ENCODE measurements at places on chromosomes 5 and 9. TPM values are rescaled to one million over a fixed set of nuclear protein-coding genes. Genes with fewer than 3 reads are reported as not detected.

Gene PCDHB5
- total RNA-seq, result 11.9 TPM

- DNase-seq, result no peak
- H3K27ac ChIP-seq, result no peak overlapping the region
- peaks cover 12% of the 10 kb centered on the region for H3K4me1 ChIP-seq
- H3K4me3 ChIP-seq, result no peak overlapping the region
- no peaks in the 10 kb centered on the region for H3K27me3 ChIP-seq
Measured at GRCh38 chr5:127801751-127802476, 98.7 kb downstream of the CCDC192 start.

DNA sequence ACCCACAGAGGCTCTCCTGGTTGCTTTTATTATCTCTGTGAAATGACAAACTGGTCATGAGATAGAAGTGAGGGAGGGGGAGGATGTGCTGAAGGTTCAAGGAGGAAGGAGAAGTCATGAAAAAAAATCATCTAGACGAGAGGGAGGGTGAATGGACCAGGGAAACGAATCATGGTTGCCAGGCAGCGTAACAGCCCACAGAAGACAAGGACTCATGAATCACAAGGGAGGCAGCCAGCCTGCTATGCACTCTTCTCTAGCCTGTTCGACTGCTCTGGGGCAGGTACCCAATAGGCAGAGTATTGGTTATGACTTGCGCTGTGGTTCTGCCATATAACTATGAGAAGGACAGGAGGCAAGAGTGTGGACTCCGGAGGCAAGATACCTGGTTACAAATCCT lies 475.2 kb downstream of the CDK5RAP2 start:
- no peak overlapping the region for H3K27ac ChIP-seq
- H3K4me3 ChIP-seq, result no peak overlapping the region
- H3K27me3 ChIP-seq, result no peaks in the 10 kb centered on the region
- DNase-seq, result no peak

GRCh38 chr9:70607329-70607728 lies 192.9 kb upstream of the KLF9 start:
- H3K27ac ChIP-seq, result no peak overlapping the region
- no peaks in the 10 kb centered on the region for H3K27me3 ChIP-seq
- H3K4me1 ChIP-seq, result peaks cover under 1% of the 10 kb centered on the region

- no peak within 1 kb of the TSS for H3K27ac ChIP-seq
- H3K4me1 ChIP-seq, result peaks cover 4% of the 10 kb centered on the region
Measured at GRCh38 chr5:80034962-80035821, at the start of gene THBS4. Gene THBS4, plus strand, starts transcription at chr5:80035348. Its CDS starts 190 bp downstream, at chr5:80035538.

DNA sequence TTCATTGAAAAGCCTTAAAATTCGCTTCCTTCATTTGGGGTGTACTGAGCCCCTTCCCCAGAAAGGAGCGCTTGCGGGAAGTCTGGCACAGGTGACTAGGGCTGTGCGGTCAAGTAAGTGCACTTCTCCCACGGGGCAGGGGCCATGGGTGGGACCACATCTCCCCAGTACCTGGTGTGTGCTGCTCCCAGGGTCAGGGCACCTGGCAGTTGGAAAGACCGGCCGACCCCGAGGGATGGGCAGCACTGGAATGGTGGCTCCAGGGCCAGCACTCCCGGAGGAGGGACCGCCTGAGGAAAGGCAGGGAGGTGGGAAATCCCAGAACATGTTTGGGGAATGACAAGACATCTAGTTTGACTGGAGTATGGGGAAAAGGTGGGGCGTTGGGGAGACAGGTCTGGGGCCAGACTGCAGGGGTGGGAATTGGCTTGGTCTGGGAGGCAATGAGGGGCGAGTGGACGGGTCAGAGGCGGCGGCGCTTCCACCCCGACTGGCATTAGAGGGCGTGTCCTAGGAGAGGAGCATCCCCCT lies 727 bp upstream of the GLIPR2 start:
- H3K27me3 ChIP-seq, result peaks cover 58% of the 10 kb centered on the region
- DNase-seq, result no peak
- H3K4me3 ChIP-seq, result peak overlapping the region; percentile 84
- H3K4me1 ChIP-seq, result peaks cover 15% of the 10 kb centered on the region
- no peak overlapping the region for H3K27ac ChIP-seq
- no peaks in the 10 kb centered on the region for H3K36me3 ChIP-seq

DNA sequence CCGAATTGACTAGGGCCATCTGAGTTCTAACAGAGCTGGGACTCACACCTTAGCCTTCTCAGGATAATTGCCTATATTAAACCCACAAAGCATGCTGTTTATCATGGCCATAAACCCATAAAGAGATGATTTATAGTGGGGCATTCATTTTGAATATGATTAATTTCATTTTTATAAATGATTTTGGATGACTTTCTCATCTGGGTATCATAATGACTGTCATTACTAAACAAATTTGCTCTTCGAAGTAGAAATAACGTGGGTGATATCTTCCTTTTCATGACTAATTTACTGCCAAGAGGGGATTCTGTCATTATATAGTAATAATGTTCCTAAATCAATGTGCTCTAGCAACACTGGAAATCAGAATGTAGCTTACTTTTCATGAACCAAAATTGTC lies 498.2 kb downstream of the CDH12 start:
- H3K4me1 ChIP-seq, result no peaks in the 10 kb centered on the region
- no peaks in the 10 kb centered on the region for H3K27me3 ChIP-seq
- H3K27ac ChIP-seq, result no peak overlapping the region
- no peak for DNase-seq
- no peak overlapping the region for H3K4me3 ChIP-seq

- no peak for DNase-seq
- H3K27ac ChIP-seq, result no peak overlapping the region
Measured at GRCh38 chr9:101586651-101587050, 8.1 kb downstream of the PPP3R2 start.

GRCh38 chr9:15277400-15278090 lies 29.5 kb downstream of the TTC39B start:
- DNase-seq, result peak; percentile 23
- peaks cover 9% of the 10 kb centered on the region for H3K4me1 ChIP-seq
- no peak overlapping the region for H3K27ac ChIP-seq
- H3K4me3 ChIP-seq, result no peak overlapping the region
- H3K36me3 ChIP-seq, result no peaks in the 10 kb centered on the region

DNA sequence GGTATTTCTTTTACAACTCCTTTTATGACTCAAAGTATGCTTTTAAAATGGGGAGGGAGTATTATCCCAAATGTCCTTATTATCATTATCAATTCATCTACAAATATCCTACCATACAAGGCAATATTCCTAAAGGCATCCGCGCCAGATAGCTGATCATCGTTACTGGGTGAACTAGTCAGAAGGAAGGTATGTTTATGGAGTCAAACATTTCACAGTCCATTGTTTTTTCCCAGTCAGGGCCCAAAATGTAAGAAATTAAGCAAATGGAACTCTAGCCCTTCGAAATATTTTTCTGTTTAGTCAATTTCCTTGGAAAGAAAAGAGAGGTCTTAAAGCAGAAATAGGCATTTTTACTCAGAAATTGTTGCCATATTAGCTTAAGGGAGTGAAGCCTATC lies 188.5 kb upstream of the CCNG1 start:
- no peaks in the 10 kb centered on the region for H3K27me3 ChIP-seq
- no peaks in the 10 kb centered on the region for H3K36me3 ChIP-seq
- no peak overlapping the region for H3K4me3 ChIP-seq
- no peaks in the 10 kb centered on the region for H3K4me1 ChIP-seq

Gene DMRTA1
- total RNA-seq, result 21.3 TPM

Gene CATSPER3
- not detected for total RNA-seq

GRCh38 chr9:70040376-70040903 lies 3.2 kb upstream of the MAMDC2 start:
- H3K36me3 ChIP-seq, result no peaks in the 10 kb centered on the region
- peaks cover 22% of the 10 kb centered on the region for H3K4me1 ChIP-seq
- H3K27me3 ChIP-seq, result peaks cover 6% of the 10 kb centered on the region

GRCh38 chr5:138981586-138981985 lies 106.5 kb upstream of the LRRTM2 start:
- H3K4me3 ChIP-seq, result no peak overlapping the region
- no peaks in the 10 kb centered on the region for H3K4me1 ChIP-seq
- H3K27ac ChIP-seq, result no peak overlapping the region
- H3K27me3 ChIP-seq, result no peaks in the 10 kb centered on the region
- DNase-seq, result no peak

Gene HMGXB3
- total RNA-seq, result 31.3 TPM

- peaks cover 5% of the 10 kb centered on the region for H3K36me3 ChIP-seq
- no peaks in the 10 kb centered on the region for H3K27me3 ChIP-seq
- no peaks in the 10 kb centered on the region for H3K4me1 ChIP-seq
- H3K27ac ChIP-seq, result no peak overlapping the region
- no peak for DNase-seq
- no peak overlapping the region for H3K4me3 ChIP-seq
Measured at GRCh38 chr9:120475341-120475740, 104.6 kb downstream of the CDK5RAP2 start.

Gene CDC20B
- total RNA-seq, result not detected

- H3K27me3 ChIP-seq, result no peaks in the 10 kb centered on the region
- H3K27ac ChIP-seq, result no peak overlapping the region
- no peaks in the 10 kb centered on the region for H3K36me3 ChIP-seq
- H3K4me3 ChIP-seq, result no peak overlapping the region
- no peaks in the 10 kb centered on the region for H3K4me1 ChIP-seq
Measured at GRCh38 chr5:163760498-163760897, 255.1 kb downstream of the MAT2B start.

DNA sequence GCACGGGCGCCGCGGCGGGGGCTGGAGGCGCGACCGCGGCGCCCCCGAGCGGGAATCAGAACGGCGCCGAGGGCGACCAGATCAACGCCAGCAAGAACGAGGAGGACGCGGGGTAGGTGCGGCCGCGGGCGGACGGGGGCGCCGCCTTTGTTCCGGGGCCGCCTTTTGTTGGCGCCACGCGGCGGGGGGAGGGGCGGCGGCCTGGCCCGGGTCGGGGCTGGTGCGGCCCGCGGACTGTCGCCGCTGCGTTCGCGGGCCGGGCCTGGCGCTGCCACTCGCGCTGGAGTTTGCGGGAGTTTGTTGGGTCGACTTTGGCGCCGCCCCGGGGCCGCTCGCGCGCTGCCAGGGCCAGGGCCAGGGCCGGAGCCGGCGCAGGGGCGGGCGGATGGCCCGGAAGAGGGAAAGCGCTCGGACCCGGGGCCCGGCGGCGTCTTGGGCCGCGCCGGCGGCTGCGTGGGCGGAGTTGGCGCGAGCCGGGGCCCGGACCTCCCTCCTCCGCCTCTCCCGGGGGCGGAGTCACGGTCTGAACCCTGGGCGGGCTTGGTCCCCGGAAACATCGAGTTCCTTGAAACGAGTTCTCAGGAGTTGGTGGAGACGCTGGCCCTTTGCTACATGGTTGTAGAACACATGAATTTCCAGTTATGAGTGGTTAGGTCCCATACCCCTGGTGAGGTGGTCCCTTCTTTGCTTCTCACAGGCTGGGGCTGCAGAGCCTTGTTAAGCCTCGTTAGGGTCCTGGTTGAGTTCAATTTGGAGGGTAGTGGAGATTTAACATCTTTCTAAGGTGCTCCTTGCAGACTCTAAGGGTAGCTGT lies 809 bp downstream of the HNRNPAB start:
- H3K27me3 ChIP-seq, result peaks cover 9% of the 10 kb centered on the region
- peak; percentile 84 for DNase-seq
- peak overlapping the region; percentile 85 for H3K27ac ChIP-seq
- H3K36me3 ChIP-seq, result peaks cover 17% of the 10 kb centered on the region
- H3K4me3 ChIP-seq, result peak overlapping the region; percentile 94
- H3K4me1 ChIP-seq, result peaks cover 16% of the 10 kb centered on the region

Gene CBY3
- not detected for total RNA-seq

Gene AHRR
- 0.34 TPM for total RNA-seq

Gene PCDHGC4
- 10.4 TPM for total RNA-seq

Gene SPACA9
- 2.4 TPM for total RNA-seq

Gene ZNF883
- total RNA-seq, result 11.5 TPM

Gene SMIM15
- total RNA-seq, result 29.5 TPM

Gene RNF183
- total RNA-seq, result 0.09 TPM

GRCh38 chr5:175215906-175216305 lies 228.1 kb downstream of the DRD1 start:
- H3K4me3 ChIP-seq, result no peak overlapping the region
- H3K27me3 ChIP-seq, result no peaks in the 10 kb centered on the region
- H3K27ac ChIP-seq, result no peak overlapping the region
- H3K4me1 ChIP-seq, result no peaks in the 10 kb centered on the region

DNA sequence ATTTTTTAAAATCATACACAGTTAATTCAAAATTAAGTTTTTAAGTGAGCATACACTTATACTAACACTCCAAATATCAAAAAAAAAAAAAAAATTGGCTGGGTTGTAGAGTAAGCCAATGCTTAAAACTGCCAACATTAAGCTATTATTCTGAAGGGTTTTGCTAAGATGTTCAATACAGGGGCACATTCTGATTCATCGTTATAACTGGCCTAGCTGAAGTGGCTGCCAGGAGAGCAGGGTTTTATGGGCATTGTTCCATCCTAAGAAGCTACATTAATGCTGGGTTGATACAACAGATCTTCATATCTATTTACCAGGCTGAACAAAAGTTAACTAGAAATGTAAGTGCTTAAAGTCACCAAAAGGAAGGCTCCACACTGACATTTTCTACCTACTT lies 13.4 kb downstream of the ELAVL2 start:
- no peak for DNase-seq
- H3K4me3 ChIP-seq, result no peak overlapping the region
- H3K4me1 ChIP-seq, result peaks cover 30% of the 10 kb centered on the region
- H3K36me3 ChIP-seq, result no peaks in the 10 kb centered on the region

GRCh38 chr9:90333226-90333625 lies 309.4 kb downstream of the DIRAS2 start:
- no peaks in the 10 kb centered on the region for H3K27me3 ChIP-seq
- H3K27ac ChIP-seq, result no peak overlapping the region
- no peaks in the 10 kb centered on the region for H3K4me1 ChIP-seq
- no peaks in the 10 kb centered on the region for H3K36me3 ChIP-seq
- no peak for DNase-seq

GRCh38 chr5:158013939-158014338 lies 155.0 kb upstream of the CLINT1 start:
- H3K4me3 ChIP-seq, result no peak overlapping the region
- H3K27me3 ChIP-seq, result no peaks in the 10 kb centered on the region
- no peak overlapping the region for H3K27ac ChIP-seq

DNA sequence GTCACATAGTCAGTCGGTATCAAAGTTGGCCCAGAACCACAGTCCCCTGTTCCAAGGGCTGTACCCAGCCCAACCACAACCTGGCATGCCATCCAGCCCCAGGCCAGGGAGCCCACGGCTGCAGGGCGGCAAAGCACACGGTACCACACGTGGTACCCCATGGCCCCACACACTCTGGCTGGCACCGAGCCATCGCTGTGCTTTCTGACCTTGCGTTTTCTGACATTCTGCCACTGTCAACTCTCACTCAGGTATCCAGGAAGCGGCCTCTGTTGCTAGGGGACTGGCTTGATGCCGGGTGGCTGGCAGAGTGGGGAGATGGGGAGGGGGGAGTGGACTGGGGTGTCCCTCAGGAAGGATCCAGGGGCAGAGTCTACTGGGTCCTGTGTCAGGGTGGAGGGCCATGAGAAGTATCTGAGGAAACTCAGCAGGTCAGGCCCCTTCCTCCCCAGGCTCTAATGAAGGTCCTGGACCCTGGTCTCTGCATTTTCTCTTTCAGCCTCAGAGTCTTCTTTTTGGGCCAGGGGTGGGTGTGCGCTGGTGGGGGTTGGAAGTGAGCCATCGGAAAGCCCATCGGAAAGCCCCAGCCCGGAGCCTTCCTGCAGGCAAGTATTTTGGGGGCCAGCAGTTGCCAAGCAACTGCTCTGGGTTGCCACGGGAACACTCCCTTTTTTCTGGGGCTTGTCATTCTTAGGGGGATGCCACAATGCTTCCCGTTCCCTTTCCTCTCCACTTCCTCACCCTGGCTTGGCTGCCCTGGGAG lies 21.0 kb upstream of the RALGDS start:
- no peaks in the 10 kb centered on the region for H3K36me3 ChIP-seq
- no peak overlapping the region for H3K27ac ChIP-seq
- H3K4me3 ChIP-seq, result no peak overlapping the region
- H3K27me3 ChIP-seq, result no peaks in the 10 kb centered on the region
- no peak for DNase-seq

- peak overlapping the region; percentile 38 for H3K4me3 ChIP-seq
- H3K4me1 ChIP-seq, result peaks cover 28% of the 10 kb centered on the region
- H3K27me3 ChIP-seq, result no peaks in the 10 kb centered on the region
- DNase-seq, result peak; percentile 39
- H3K27ac ChIP-seq, result no peak overlapping the region
- no peaks in the 10 kb centered on the region for H3K36me3 ChIP-seq
Measured at GRCh38 chr9:2158111-2158610, 143.0 kb downstream of the SMARCA2 start.
